ENCODE measurements at places on chromosomes 2 and 18. TPM values are rescaled to one million over a fixed set of nuclear protein-coding genes. Genes with fewer than 3 reads are reported as not detected.

Gene SS18
- total RNA-seq, result 162 TPM

Gene UNC80
- not detected for total RNA-seq

Gene RAB12
- 33.1 TPM for total RNA-seq

Gene PTCD3
- total RNA-seq, result 65.7 TPM

Gene MTCL1
- total RNA-seq, result 20.8 TPM

Gene CFAP53
- 4.3 TPM for total RNA-seq

Gene CIB4
- total RNA-seq, result not detected

Gene TRMT61B
- total RNA-seq, result 10.6 TPM

Gene NT5C1B
- 0.21 TPM for total RNA-seq

Gene MC4R
- not detected for total RNA-seq

Gene HRH4
- total RNA-seq, result 0.06 TPM

DNA sequence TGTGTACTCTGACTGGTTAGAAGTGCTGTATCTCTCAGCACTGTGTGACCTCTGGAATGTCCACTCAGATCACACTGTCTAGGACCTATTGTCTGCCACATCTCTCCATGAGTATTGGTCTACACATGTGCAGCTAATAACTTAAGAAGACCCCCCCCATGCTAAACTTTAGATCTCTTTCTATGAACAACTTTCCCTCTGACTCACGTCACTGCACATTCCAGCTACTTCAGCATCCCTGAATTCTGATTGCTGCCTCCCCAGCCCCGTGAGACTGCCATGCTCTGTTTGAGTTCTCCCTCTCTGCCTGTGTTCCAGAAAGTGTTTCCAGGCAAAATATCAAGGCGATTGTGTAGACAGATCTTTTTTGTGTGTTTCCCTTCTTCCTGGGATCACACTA lies 41.8 kb downstream of the RAPGEF4 start:
- peak; percentile 13 for DNase-seq

- peak; percentile 14 for DNase-seq
Observed at GRCh38 chr18:74942319-74942910, 266.5 kb downstream of the PTGR3 start.

- DNase-seq, result no peak
Observed at GRCh38 chr18:69882965-69883668, 64.6 kb downstream of the CD226 start.

GRCh38 chr2:171516793-171517192 lies 5.5 kb upstream of the CYBRD1 start:
- no peak for DNase-seq

DNA sequence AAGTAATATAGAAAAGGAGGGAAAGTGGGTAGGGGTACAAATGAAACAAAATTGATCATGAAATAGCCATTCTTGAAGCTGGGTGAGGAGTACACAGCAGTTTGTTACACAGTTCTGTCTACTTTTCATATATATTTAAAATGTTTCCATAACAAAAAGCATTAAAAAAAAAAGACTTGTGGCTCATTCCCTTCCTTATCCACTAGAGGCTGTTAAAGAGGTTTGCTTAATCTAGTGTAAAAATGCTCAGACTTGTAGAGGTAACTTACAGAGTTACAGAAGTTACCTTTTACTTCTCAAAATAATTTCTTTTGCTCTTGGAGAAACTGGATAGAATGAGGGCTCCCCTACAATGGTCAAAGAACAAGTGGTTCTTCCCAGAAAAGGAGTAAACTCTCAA lies 8.1 kb upstream of the WIPF1 start:
- no peak for DNase-seq

DNA sequence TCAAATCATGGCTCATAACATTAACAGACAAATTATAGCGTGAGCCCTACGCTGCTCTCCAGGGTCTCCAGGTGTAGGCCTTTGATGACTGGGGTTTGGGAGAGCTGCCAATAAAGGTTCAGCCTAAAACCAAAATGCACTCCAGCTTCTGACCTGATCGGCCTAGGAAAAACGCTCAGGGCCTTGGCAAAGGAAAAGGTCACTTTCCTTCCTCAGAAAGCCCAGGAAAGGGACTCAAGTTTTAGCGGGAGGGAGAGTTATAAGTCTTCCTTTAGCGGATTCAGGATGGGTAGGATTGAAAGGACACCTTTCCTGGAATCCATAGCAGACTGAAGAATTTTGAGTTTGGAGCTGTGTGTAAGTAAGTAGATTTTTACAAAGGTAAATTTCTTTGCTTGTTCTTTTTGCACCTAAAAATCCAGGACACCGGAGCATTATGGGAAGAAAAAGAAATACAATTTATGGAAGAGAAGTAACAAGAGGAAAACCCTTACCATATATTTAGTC lies 8.8 kb downstream of the EVX2 start:
- DNase-seq, result no peak

GRCh38 chr2:150234787-150235446 lies 252.6 kb downstream of the RND3 start:
- peak; percentile 78 for DNase-seq

DNA sequence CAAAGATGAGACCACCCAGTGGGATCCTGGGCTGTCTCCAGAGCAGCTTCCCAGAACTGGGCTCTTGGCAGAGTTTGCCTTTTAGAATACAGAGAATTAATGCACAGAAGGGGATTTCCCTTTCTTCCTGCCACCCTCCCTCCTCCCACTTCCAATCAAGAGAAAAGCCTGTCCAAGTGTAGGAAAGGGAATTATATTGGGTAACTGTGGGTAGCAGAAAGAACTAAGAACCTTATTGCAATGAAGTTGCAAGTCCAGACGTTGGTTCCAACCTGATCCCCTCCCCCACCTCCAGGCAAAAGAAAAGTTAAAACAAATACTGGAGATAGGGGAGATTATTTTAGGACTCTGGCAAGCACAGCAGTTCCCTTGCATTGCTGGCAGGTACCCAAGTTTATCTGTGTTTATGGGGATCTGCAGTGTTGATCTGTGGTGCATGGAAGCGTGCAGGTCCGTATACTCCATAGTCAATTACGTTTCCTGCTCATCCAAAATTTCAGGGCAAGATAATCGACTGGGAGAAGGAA lies 114.3 kb downstream of the PRKCE start:
- DNase-seq, result no peak

DNA sequence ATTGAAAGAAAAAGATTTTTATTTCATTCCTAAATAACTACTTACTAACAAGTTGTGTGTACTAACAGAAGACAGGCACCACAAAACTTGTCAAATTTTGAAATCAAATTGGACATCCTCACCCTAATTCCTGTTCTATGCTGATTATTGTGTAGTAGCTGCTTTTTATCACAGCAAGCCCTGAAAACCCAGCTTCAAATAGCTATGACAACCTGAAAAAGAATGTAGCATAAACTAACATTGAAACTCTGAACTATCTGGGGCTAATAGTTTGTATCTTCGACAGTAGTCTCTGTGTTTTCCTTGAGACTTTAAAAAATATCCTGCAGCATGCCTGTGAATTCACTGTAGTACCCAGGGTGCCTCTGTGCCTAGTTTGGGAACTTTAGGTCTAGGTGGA lies 122.6 kb downstream of the WDPCP start:
- no peak for DNase-seq

GRCh38 chr2:107063228-107063627 lies 177.3 kb upstream of the ST6GAL2 start:
- no peak for DNase-seq

DNA sequence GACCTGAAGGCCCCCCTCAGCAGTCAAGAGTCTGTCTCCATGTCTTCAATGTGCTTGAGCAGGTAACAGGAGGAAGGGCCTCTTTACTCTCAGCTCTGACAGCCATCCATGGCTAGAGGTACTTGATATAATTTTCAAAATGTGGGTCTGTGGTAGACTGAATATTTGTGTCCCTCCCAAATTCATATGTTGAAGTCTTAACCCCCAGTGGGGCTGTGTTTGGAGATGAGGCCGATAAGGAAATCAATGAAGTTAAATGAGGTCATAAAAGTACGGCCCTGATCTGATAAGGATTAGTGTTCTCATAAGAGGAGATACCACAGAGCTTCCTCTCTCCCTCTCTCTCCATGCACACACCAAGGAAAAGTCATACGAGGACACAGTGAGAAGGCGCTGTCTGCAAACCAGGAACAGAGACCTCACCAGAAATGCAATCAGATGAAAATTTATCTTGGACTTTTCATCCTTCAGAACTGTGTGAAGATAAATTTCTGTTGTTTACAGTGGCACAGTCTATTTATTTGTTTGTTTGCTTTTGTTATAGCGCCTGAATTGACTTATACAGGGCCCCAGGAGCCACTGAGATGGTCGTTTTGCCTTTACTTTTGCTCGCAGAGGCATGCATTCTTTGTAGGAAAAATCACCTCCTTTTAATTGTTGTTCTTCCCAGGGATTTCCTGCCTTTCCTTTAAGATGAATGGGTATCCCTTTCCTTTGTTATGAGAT lies 274.8 kb upstream of the TRIB2 start:
- no peak for DNase-seq

DNA sequence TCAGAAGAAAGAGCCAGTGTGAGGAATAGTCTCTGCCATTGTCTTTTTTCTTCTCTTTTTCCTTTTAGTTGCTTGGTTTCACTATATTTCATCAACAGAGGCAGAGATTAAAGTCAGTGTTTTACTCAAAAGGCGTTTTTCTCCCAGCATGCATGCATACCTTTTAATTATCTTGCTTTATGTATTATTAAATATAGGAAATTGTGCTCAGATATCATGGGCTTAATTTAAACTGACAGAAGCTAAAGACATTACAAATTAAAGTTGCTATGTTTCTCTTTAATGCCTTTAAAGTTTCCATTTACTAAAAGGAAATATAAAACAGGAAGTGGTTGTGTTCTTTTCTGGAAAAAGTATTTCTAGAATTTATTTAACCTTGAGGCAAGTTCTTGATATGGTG lies 223.3 kb upstream of the ATP5MC3 start:
- DNase-seq, result no peak

DNA sequence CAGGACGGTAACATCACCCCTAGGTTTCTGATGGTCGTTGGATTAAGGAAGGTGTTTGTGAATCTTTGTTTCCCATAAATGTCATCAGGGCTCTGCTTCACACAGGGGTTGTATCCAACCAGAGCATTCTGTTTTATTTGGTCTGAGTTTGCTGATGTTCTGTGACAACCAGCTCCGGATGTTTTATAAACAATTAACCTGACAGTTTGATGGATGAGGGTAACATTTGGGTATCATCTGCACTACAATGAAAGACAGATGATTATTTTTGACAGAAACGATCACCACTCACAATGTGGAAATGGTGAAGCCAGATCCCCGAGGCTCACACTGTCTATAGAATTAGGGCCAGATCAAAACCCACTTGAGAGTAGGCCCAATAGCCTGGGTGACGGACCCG lies 107.1 kb downstream of the CDC42EP3 start:
- DNase-seq, result no peak

DNA sequence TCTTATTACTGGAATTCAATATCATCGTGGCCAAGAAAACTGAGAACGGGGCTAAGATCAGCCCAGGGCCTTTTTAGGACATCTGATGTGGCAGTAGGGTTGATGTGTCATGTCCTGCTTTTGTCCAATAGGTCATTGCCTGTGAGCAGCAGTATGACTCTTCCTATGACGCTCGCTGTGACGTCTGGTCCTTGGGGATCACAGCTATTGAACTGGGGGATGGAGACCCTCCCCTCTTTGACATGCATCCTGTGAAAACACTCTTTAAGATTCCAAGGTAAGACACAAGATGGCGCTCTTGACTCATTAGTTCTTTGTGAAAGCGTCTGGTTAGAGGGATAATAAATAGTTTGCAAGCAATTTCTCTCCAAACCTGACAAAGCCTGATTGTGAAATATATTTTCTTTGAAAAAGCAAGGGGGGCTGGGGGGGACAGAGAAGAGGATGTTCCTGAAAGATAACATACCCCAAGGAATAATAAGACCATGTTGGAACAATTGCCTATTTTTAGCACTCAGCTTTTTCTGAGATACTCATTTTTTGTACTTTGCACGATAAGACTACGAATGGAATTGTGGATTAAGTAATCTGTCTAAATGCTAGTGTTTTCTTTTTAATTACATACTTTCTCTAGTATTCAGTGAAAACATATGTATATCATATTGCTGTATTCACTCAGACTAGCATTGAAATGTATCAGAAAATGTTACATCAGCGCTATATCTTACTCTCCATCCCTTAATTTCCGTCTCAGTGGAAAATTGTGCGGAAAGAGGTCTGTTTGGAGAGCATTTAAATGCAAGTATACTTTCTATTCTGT lies 58.1 kb downstream of the MYO3B start:
- peak; percentile 41 for DNase-seq

GRCh38 chr2:105803337-105803736 lies 58.6 kb downstream of the NCK2 start:
- no peak for DNase-seq

- DNase-seq, result no peak
Observed at GRCh38 chr2:174929786-174930185, 75.4 kb downstream of the CHN1 start.

DNA sequence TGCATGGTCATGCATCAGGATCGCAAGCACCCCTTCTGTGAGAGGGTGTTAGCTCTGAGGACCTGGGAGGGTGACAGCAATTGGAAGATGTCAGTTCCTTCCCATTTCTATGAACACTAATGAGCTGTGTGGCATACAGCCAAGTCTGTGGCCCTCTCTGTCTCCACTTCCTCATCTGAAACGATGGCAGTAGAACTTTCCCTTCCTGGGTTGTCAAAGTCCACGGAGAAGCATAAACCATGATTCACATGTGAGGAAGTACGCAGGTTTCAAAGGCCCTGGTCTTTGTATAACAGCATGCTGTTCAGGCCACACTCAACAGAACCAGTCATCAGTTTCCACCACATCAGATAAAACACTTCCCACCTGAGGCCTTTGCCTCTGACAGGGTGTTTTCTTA lies 167.4 kb upstream of the RAB6C start:
- DNase-seq, result no peak

GRCh38 chr2:222730366-222730999 lies 59.0 kb downstream of the MOGAT1 start:
- DNase-seq, result no peak

DNA sequence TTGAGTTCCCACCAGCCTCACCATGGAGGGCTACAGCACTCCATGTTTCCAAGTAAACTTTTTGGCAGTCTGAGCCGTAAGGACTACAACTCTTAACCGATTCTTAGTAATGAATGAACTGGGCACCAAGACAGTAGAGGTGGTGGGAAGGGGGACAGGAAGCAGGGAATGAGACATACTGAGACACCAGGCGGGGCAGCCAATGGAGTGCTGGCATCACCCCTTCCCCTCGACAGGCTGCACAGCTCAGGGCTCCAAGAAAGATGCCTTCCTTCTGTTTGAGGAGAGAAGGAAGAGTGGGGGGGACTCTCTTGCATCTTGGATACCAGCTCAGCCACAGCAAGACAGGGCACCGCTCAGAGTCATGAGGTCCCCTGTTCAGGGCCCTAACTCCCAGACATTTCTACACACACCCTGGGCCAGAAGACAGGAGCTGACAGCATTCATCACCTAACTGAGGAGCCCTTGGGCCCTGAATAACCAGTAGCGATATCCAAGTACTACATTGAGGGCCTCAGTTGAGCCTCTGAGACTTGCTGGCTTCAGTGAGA lies 45.2 kb downstream of the USP34 start:
- no peak for DNase-seq

Measured in Daoy (cell line).